ENCODE measurements at places on chromosomes 2 and 18.

DNA sequence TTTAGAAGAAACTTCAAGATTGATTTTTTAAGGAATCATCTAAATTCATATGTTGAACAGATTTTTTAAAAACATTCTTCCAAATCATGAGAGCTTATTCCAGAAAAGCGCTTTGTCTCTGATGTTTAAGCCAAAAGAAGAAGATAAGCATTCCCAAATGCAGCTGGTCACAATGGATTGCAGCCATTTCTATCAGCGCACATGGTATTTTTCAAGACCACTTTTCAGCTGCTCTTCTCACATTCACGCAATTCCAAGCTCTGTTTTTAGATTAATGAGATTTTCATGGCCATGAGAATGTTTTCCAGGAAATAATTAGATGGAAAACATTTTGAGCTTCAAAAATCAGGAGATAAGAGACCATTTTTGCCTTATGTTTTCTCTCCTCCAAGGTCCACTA is 8.7 kb downstream of the OSBPL1A start:
- DNase-seq = no peak

DNA sequence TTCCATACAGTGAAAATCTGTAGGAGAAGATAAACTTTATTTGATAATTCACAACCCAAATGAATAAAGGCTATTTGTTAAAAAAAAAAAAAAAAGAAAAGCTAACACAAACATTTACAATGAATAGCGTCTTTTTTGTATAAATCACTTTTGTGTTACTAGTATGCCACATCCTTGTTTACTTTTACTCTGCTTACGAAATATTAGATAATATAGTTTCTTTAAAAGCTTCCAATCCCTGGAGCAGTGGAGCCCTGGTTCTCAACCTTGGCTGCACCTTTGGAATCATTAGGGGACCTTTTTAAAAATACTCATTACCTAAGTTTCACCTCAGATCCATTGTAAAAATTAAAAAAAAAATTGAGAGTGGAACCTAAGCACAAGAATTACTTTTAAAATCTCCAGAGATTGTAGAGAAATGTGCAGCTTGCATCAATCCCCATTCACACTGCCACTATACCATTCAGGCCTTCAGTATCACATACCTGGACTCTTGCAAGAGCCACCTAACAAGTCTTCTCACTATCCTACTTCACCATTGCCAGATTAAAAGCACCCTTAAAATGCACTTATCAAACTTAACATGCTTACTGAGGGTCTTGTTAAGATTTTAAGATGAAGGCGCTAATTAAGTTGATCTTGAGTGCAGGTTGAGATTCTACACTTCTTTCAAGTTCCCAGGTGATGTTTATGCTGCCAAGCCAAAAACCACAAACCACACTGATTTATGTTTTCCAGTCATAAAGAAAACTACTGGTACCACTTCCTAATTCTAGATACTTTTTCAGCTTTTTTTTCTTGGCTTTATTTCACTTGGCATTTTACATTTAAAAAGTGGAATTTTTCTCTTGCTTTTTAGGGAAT is 59.7 kb upstream of the ZC3H15 start:
- no peak for DNase-seq

- peak; percentile 0 for DNase-seq
Measured at GRCh38 chr18:36354989-36355388, 57.5 kb downstream of the FHOD3 start.

DNA sequence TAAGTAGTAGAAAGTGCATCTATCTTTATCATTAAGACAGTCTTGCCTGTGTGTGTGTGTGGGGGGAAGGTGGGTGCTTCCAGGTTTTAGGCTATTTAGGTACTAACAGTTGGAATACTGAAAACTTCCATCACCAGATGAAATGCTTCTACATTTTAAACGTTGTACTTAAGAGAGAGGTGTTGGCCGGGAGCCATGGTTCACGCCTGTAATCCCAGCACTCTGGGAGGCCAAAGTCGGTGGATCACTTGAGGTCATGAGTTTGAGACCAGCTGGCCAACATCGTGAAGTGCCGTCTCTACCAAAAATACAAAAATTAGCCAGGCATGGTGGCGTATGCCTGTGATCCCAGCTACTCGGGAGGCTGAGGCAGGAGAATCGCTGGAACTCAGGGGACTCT is 4.0 kb downstream of the NETO1 start:
- no peak for DNase-seq

Data from suppressor macrophage treated with lipopolysaccharide for 1 hour (primary cell).